T-helper 1 cell (primary cell): ENCODE measurements at places on chromosomes 7 and 10.

- DNase-seq = no peak
Observed at GRCh38 chr7:20828947-20829346, 42.3 kb upstream of the SP8 start.

GRCh38 chr7:103929901-103930311 is 59.6 kb downstream of the RELN start:
- DNase-seq = no peak

DNA sequence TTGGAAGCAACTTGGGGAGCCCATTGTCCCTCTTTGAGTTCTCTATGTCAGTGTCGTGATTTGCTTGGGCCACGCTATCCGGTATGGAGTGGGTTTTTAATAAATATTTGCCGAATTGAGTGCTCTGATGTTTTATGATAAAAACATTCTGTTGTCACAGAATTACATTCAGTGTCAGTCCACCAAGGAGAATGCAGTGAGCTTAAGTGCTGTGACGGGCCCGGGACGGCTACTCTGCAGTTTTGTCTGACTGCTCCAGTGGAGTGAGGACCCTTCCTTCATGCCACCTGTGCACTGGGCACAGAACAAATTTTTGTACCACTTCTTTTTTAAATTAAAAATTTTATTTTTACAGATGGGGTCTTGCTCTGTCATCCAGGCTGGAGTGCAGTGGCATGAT is 76.0 kb downstream of the CARD11 start:
- no peak for DNase-seq

DNA sequence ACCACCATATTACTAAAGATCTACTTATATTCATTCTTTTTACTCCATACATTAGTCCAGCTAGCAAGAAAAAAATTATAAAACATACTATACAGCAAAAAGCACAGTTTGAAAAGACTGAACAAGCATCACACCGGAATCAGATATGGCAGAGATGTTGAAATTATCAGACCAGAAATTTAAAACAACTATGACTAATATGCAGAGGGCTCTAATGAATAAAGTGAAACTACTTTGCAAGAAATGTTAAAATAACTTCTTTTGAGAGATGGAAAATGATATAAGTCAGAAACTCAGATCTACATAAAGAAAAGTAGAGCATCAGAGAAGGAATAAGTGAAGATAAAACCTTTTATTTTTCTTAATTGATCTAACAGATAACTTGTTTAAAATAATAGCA is 50.9 kb downstream of the SGCE start:
- no peak for DNase-seq

GRCh38 chr10:73478636-73479035 is 17.2 kb downstream of the PPP3CB start:
- no peak for DNase-seq

- no peak for DNase-seq
Observed at GRCh38 chr7:158055726-158056510, 531.7 kb downstream of the PTPRN2 start.

DNA sequence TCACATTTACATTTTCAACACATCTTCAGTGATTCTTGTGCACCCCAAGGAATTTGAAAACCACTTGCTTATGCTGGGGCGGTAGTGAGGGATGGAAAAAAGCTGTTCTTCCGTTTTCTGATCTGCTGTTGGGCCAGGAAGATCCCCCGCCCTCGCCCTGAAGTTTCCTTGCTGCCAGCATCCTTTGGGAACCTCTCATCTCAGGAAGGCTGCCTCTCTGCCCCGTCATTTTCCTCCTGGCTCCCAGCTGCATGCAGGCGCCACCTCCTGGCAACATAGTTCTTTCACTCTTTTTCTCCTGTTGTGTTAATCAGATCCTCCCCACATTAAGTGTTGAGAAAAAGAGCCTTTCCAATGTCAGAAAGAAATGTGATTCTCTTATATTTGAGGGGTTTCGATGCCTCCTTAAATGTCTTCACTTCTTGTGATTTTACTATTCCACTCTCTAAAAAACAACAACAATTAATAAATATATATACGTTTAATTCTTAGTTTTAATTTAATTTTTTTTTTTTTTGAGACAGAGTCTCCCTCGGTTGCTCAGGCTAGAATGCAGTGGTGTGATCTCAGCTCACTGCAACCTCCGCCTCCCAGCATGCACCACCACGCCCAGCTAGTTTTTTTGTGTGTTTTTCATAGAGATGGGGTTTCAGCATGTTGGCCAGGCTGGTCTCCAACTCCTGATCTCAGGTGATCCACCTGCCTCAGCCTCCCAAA is 122.9 kb downstream of the RALA start:
- DNase-seq = no peak

GRCh38 chr10:59606551-59606961 is 103.1 kb downstream of the SLC16A9 start:
- DNase-seq = no peak

- DNase-seq = no peak
Observed at GRCh38 chr10:62582804-62583208, 208.6 kb downstream of the ZNF365 start.
